HT1080 (cell line): ENCODE measurements at places on chromosomes 7 and 10.

GRCh38 chr10:44209811-44210210 is 175.1 kb downstream of the CXCL12 start:
- DNase-seq, result no peak

- DNase-seq, result no peak
Observed at GRCh38 chr7:3089493-3089892, 45.8 kb upstream of the CARD11 start.

- no peak for DNase-seq
Observed at GRCh38 chr10:64762861-64763260, 1241.7 kb downstream of the REEP3 start.

GRCh38 chr10:75540357-75540966 is 109.0 kb downstream of the LRMDA start:
- no peak for DNase-seq

DNA sequence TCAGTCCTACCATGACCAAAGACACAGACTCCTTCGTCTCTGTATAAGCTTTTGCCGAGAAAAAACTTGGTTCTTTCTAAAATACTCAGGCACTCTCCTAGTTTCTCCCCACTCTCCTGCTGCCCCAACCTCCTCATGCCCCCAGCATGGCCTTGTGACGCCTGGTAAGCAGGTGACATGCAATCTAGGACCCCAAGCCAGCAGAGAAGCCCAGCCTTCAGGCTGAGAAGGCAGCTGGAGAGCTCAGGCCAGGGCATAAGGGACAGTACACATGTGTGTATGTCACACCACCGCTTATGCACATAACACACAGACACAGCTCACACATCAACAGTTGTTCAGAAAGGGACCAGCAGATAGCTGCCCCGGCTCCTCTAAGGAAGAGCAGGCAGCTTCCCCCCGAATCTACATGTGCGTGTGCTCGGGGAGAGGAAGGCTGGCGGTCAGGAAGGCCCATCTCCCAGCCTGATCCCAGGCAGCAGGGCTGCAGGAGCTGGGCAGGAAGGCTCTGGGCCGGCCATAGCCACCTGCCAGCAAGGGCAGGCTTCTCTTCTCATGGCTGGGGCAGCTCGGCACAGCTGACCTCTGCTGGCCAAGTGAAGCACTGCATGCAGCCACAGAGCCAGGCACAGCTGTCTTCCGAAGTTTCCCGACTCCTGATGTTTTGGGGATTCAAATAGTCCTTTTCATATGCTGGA is 8.5 kb downstream of the DDX56 start:
- peak; percentile 51 for DNase-seq

- DNase-seq, result no peak
Observed at GRCh38 chr10:131187926-131188325, 123.6 kb downstream of the TCERG1L start.

GRCh38 chr10:8338177-8338766 is 283.8 kb downstream of the GATA3 start:
- no peak for DNase-seq
